ENCODE measurements at places on chromosomes 7 and 10.

DNA sequence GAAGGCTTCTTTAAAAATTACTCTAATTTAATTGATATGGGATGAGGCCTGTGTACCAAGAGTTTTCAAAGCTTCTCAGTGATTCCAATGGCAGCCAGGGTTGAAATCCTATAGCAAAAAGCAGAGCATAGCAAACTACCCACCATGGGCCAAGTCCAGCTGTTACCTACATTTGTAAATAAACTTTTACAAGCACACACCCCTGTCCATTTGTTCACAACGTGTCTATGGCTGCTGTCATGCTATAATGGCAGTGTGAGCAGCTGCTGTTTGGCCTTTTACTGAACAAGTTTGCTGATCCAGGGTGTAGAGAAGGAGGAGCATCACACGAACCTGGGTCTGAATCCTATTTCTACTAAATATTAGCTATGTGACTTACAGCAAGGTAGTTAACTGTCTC, 50.0 kb downstream of the NPY start:
- no peak for DNase-seq

GRCh38 chr7:23026164-23026563, 12.2 kb upstream of the HYCC1 start:
- no peak for DNase-seq

DNA sequence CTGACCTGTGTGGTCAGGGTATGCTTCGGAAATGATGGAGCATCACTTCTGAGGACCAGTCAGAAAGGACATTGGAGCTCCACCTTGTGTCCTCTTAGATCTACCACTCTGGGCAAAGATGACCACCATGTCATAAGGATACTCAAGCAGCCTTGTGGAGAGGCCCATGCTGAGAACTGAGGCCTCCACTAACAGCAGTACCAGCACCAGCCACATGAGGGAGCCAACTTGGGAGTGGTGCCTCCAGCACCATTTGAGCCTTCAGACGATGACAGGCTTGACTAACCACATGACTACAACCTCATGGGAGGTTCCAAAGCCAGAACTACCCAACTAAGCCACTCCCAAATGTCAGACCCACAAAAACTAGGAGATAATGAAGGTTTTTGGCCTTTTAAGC, 116.0 kb downstream of the NPTX2 start:
- no peak for DNase-seq

GRCh38 chr7:143900230-143900766, 1.7 kb downstream of the TCAF1 start:
- no peak for DNase-seq

DNA sequence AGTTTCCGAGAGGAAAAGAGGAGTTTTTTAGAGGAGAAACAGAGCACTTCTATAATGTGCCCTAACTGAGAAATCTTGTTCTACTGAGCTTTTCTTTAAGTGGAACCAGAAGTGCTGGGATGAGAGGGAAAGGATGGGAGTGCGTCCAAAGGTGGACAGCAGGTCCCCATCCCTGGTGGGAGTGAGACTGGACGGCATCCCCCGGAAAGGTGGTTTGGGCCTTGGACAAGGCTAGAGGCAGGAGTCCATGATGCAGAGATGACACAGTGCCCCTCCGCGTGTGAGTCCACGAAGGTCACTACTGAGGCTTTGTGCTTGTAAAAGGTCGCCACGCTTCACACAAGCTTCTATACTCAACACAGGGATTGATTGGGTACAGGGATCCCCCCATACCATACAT, 6.1 kb upstream of the EN2 start:
- no peak for DNase-seq

GRCh38 chr7:132897093-132897687, 184.7 kb downstream of the CHCHD3 start:
- DNase-seq = peak; percentile 5

DNA sequence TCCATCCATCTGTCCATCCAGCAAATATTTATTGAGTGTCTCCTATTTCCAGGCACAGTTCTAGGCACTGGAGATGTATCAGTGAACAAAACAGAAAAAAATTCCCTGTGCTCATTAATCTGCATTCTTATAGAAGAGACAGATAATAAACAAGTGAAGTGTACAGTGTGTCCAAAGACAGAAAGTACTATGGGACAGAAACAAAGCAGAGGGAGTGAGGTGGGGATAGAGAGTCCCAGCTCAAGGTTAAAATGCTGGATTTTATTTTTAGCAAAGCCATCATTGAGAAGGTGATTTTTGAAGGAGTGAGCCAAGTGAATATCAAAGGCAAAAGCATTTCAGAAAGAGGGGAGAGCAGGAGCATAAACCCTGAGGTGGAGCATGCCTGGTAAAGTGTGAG, 21.8 kb upstream of the EXOC6 start:
- DNase-seq = no peak

GRCh38 chr10:132516771-132517725, 20.5 kb upstream of the INPP5A start:
- DNase-seq = peak; percentile 93

DNA sequence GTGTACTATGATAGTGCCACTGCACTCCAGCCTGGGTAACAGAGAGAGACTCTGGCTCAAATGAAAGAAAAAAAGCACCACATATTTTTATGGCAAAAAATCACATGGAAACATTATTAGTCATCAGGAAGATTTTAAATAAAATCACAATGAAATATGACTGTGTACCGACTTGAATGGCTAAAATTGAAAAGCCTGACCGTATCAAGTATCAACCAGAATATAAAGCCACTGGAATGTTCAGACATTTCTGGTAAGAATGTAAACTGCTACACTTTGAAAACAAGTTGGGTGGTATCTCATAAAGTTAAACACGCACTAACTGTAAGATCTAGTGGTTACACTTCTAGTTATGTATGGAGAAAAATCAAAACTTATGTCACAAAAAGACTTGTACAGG, 306.7 kb upstream of the MBL2 start:
- DNase-seq = no peak

DNA sequence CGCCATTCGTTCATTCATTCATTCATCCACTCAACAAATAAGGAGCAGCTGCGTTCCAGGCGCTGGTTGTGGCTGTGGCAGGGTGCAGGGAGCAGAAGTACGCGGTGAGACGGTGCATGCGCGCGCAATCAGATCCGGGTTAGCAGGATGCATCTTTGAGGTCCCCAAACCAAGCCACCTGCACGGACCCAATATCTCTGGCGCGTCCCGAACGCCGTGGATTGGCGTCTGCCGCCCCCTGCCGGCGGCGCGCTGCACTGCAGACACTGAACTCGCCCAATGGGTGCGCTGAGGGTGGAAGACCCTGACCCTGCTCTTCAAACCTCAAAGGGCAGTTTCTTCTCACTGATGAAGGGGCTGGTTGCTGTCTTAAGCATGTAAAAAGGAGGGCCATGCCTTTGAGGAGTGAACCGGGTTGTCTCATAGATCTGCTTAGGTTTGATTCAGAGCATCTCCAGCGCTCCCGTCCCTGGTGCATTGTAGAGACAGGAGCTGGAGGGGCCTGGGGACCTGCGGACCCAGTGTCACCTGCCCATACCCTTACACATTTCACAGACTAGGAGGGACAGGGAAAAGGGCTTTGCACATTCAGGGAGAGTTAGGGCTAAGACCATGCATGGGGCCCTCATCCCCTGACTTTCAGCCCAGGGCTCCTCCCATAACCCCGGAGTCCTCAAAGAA, 102.5 kb downstream of the RAMP3 start:
- DNase-seq = peak; percentile 52

GRCh38 chr7:1022801-1023465, 21.4 kb upstream of the GPR146 start:
- DNase-seq = no peak

- peak; percentile 48 for DNase-seq
Observed at GRCh38 chr10:87861566-87861952, 1.8 kb downstream of the KLLN start.

DNA sequence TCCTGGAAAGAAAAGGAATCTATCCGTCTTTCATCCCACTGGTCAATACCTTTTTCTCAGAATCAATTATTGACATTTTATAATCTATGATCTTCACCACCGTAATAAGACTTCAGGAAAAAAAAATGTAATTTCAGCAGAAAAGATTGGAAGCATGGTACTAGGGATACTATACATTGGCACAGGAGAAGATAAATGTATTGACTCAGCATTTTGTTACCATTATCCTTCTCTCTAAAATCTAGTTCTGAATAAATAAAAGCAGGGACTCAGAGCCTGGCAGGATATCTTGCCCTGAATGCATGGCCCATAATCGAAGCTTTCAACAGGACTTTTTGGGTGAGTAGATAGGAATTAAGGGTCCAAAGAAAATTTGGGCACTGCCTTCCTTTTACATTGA, 120.7 kb downstream of the LRRTM3 start:
- no peak for DNase-seq

DNA sequence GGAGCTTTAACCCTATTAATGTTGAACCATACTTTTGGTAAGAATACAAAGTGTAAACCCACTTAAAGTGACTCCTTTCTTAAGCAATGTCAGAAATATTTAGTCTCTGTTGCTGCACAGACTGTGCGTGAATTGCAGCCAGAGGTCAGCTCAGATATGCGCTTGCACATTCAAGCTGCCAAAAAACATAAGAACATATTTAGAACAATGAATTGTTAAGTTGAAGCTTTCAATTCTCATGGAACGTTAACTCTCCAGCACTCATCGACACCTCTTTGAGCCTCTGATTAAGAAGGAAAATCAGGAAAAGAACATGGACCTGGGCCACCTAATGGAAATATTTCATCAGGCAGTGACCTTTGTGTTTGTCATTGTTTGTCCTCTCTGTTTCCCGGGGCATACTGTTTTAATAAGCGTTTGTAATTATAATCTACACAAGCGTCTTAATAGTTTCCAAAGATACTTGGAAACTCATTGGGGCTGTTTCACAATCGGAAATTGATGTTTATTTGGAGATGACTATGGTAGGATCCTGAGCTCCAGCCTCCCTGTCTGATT, 193.0 kb upstream of the CELF2 start:
- DNase-seq = peak; percentile 72

DNA sequence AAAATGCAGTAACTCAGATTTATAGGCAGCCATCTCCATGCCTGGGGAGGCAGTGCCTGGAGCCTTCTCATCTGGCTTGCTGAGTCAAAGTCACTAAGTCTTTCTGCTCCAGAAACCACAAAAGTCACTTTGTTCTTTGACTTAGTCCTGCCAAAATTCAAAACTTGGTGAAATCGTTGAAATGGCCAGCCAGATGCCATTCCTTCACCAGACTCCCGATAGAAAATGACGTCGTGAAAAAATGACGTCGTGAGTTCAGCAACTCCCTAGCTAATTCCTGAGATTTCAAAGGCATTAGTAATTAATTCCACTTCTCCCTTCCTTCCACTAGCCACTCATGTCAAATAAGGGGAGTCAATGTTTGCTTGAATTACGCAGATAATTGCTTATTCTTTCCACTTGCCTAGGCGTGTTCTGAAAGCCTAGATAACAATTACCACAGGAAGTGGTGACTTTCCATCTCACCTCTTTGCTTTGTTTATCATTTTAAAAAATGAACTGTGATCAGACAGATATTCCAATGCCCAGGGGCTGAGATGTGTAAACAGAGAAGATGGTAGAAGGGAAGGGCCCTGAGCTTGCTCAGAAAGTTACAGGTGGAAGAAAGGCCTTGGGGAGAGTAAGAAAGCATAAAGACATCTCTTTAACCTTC, 48.5 kb upstream of the OSBPL3 start:
- DNase-seq = no peak

GRCh38 chr7:47406801-47407129, 175.1 kb downstream of the TNS3 start:
- no peak for DNase-seq

- no peak for DNase-seq
Observed at GRCh38 chr7:93882468-93882867, 8.1 kb downstream of the TFPI2 start.

DNA sequence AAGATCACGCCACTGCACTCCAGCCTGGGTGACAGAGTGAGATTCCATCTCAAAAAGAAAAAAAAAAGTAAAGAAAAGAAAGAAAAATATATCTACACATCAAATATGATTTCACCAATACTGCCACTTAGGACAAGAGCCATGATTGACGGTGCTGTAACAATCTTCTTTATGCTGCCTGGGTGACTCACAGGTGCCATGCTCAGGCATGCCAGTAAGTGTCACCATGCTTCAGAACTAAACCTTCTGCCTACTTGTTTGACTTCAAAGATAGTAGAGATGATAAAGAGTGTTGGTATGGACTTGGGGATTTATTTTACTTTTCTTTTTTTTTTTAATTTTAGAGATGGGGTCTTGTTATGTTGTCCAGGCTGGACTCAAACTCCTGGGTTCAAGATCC, 33.6 kb upstream of the DNMBP start:
- no peak for DNase-seq

GRCh38 chr10:34113504-34114225, 701.4 kb downstream of the PARD3 start:
- no peak for DNase-seq

GRCh38 chr7:131861620-131862346, 305.4 kb upstream of the PODXL start:
- no peak for DNase-seq

- DNase-seq = no peak
Observed at GRCh38 chr7:44308596-44309270, 16.7 kb downstream of the CAMK2B start.

GRCh38 chr10:30434273-30435072, 489 bp downstream of the MAP3K8 start:
- peak; percentile 82 for DNase-seq

DNA sequence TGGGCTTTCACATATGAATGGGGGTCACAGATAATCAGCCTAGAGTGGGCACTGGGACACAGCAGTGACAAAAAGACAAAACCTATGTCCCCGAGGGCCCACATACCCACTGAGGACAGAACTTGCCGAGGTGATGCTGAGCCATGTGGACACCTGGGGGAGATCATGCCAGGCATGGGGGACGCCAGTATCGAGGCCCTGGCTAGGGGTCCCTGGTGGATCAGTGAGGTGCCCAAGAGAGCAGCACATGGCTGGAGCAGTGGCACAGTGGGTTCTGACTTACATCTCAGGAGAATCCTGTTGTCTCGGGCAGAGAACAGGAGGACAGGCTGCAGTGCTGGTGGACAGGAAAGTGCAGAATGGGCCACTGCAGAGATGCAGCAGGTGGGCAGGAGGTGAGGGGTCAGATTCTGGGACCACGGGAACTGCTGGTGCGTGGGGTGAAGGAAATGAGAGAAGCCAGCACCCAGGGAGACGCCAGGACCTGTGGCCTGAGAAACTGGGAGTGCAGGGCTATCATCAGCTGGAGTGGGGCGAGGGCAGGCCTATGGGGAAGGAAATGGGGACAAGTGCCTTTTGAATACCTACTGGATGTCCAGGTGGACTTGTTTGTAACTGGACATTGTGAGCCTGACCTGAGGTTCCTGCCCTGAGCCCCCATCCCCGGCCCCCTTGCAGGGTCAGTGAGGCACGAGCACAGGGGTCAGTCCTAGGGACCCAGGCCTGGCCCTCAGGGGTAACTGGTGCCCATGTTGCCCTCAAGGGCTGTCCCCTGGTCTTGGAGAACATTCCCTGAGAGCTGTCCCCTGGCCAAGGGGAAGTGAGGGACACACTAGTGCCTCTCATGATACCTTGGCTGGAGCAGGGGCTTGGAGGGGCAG, 91.2 kb upstream of the RET start:
- DNase-seq = no peak

DNA sequence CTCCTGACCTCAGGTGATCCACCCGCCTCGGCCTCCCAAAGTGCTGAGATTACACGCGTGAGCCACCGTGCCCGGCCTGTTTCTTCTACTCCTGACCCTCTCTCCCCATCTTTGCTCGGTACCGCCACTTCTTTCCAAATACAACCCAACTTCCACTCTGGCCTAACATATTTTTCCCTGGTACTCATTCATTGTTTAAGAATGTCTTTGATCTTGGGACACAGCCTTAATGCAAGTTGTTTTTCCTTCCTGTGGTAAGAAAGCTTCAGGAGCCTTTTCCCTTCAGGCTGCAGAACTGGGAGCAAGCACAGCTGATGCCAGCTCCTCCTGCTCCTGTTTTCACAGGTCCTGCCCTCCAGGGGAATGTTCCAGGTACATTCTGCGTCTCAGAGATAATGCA, 13.7 kb downstream of the CALML3 start:
- no peak for DNase-seq
